ENCODE measurements at places on chromosomes 16 and 17. TPM values are rescaled to one million over a fixed set of nuclear protein-coding genes. Genes with fewer than 3 reads are reported as not detected.

The MMP2 gene
- 8.2 TPM for total RNA-seq

The SLC5A11 gene
- total RNA-seq = not detected

The HOXB4 gene
- not detected for total RNA-seq

The SEC14L5 gene
- 0.41 TPM for total RNA-seq

The ERN1 gene
- total RNA-seq = 3.7 TPM

The LLGL2 gene
- 0.82 TPM for total RNA-seq

The KRT27 gene
- not detected for total RNA-seq

The MYL11 gene
- total RNA-seq = not detected

The CCL17 gene
- total RNA-seq = not detected

The NPTX1 gene
- 6.1 TPM for total RNA-seq

The DHRS7C gene
- not detected for total RNA-seq

The ARL4D gene
- 39.5 TPM for total RNA-seq

The CMIP gene
- 18.8 TPM for total RNA-seq

The KRTAP1-1 gene
- not detected for total RNA-seq

The GDPD3 gene
- total RNA-seq = 1.2 TPM

The ITGAL gene
- total RNA-seq = 0.82 TPM

The TP53TG3C gene
- not detected for total RNA-seq

The ACSM5 gene
- under 0.01 TPM for total RNA-seq

The GSE1 gene
- 13.9 TPM for total RNA-seq

The TSC2 gene
- total RNA-seq = 39.5 TPM

The KRTAP9-8 gene
- total RNA-seq = not detected

The SAMD14 gene
- total RNA-seq = 21.2 TPM

The UBE2G1 gene
- total RNA-seq = 45.7 TPM

The KLHL10 gene
- total RNA-seq = under 0.01 TPM

The CD68 gene
- 1.2 TPM for total RNA-seq

The SOST gene
- not detected for total RNA-seq

The STAC2 gene
- total RNA-seq = under 0.01 TPM

The VPS35 gene
- total RNA-seq = 183 TPM

The RAMP2 gene
- total RNA-seq = 15.9 TPM

The TUBB3 gene
- 3,334 TPM for total RNA-seq

The KREMEN2 gene
- not detected for total RNA-seq

The STH gene
- total RNA-seq = 2.0 TPM

The CSHL1 gene
- not detected for total RNA-seq

The INPP5K gene
- 28.5 TPM for total RNA-seq

The CACNA1H gene
- total RNA-seq = 14.7 TPM

The SGCA gene
- not detected for total RNA-seq

The GH1 gene
- not detected for total RNA-seq

The PIK3R6 gene
- total RNA-seq = under 0.01 TPM

The SLC2A4 gene
- under 0.01 TPM for total RNA-seq

The MYCBPAP gene
- 0.82 TPM for total RNA-seq

The MILR1 gene
- 0.82 TPM for total RNA-seq
